ENCODE measurements at places on chromosomes 3 and 15.

DNA sequence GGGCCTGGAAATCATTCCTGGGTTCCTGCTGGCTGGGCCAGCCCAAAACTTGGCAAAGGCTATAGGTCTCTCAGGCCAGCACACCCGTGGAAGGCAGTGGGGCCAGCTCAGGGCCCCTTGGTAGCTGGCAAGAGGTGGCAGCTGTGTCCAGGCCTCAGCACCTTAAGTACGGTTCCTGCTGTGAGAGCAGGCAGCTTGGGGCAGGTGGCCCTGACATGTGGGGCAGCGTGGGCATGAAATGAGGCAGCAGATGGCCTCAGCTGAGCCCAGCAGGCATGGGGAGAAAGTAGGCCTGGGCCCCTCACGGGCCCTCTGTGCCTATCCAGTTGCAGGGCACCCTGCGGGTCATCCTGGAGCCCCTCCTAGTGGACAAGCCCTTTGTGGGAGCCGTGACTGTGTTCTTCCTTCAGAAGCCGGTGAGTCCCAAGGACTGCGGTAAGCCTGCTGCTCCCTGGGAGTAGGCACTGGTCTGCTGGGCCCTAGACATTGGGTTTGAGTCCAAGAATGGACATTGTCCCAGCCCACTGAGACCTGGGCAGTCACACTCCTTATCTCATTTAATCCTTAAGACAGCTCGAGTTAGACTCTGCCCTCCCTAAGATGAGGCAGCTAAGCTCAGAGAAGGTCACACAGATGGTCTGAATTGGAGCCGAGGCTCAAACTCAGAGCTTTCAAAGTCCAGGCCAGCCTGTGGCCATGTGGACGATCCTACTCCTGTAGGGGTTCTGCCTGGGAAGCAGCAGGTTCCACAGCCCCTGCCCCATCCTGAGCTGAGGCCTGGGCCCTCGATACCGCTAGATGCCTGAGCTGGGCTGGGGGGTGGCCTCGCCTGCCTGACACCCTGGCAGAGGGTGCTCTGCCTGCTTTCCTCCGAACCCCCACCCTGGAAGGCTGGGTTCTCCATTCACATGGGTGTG, 25.5 kb downstream of the ESYT3 start:
- DNase-seq: no peak

DNA sequence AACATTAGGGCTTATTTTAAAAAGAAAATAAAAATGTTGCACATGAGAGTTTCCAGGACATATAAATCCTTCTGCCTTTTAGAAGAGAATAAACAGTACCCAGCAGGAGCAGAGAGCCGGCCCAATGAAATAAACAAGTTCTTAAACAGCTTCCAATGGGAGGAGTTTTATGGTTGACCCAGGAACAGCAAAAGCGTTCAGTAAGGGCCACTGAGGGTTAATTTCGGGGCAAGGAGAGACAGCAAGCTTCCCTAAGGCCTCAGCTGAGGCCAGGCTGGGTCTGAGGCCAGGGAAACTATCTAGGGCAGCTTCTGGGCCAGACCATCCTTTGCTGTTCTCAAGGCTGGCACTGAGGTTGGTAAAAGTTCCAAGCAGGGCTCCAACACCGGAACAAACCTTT, 3.4 kb downstream of the PDZRN3 start:
- DNase-seq: no peak

GRCh38 chr15:70094690-70095311, 2.9 kb downstream of the TLE3 start:
- peak; percentile 31 for DNase-seq

GRCh38 chr3:14283092-14283812, 104.6 kb downstream of the LSM3 start:
- DNase-seq: no peak

DNA sequence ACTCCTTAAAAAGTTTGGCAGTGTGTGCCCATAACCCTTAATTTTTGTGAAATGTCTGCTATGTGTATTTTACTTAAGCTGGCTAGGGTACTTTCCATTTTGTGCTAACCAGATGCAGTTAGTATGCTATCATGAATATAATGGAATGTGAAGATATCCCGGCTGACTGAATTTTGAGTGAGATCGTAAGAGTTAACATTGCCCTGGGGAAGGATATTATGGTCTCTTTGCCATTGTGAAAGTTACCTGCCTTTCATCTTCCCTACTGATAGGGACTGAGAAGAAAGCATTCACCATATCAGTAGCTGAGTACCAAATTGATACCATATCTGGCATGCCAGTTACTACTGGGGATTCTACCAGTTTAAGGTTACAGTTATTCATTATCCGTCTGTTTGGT, 243.2 kb downstream of the UBE2E2 start:
- DNase-seq: no peak

Measured in fibroblast of pulmonary artery (primary cell).